ENCODE measurements at places on chromosomes 13 and 19. TPM values are rescaled to one million over a fixed set of nuclear protein-coding genes. Genes with fewer than 3 reads are reported as not detected.

The ICAM1 gene
- 20.5 TPM for total RNA-seq

The SYNGR4 gene
- not detected for total RNA-seq

The ZNF845 gene
- total RNA-seq, result 4.6 TPM

The ZNF540 gene
- 0.75 TPM for total RNA-seq

The LGALS4 gene
- total RNA-seq, result not detected

The FAAP24 gene
- 5.5 TPM for total RNA-seq

The SPART gene
- 74.1 TPM for total RNA-seq

The TEX101 gene
- total RNA-seq, result not detected

DNA sequence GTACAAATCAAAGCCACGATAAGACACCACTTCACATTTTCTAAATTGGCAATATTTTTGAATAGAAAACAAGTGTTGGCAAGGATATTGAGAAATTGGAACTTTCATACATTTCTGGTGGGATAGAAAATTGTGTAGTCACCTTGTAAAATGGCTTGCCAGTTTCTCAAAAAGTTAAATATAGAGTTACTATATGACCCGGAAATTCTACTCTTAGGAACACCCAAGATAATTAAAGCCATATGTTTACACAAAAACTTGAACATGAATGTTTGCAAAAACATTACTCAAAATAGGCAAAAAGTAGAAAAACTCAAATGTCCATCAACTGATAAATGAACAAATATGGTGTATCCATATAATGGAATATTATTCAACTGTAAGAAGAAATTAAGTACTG is 552.5 kb downstream of the TBC1D4 start:
- no peak overlapping the region for H3K4me3 ChIP-seq
- no peak overlapping the region for H3K27ac ChIP-seq
- DNase-seq, result no peak
- no peaks in the 10 kb centered on the region for H3K27me3 ChIP-seq
- peaks cover 5% of the 10 kb centered on the region for H3K4me1 ChIP-seq

GRCh38 chr19:3270902-3271301 is 46.4 kb downstream of the CELF5 start:
- H3K27me3 ChIP-seq, result peaks cover 24% of the 10 kb centered on the region
- H3K4me1 ChIP-seq, result no peaks in the 10 kb centered on the region
- H3K27ac ChIP-seq, result no peak overlapping the region
- H3K36me3 ChIP-seq, result no peaks in the 10 kb centered on the region
- DNase-seq, result no peak
- no peak overlapping the region for H3K4me3 ChIP-seq

- peak; percentile 70 for DNase-seq
- H3K4me3 ChIP-seq, result peak overlapping the region; percentile 38
- H3K27me3 ChIP-seq, result no peaks in the 10 kb centered on the region
- H3K27ac ChIP-seq, result peak overlapping the region; percentile 98
- peaks cover 19% of the 10 kb centered on the region for H3K4me1 ChIP-seq
- H3K36me3 ChIP-seq, result peaks cover 2% of the 10 kb centered on the region
Observed at GRCh38 chr13:113207890-113208420, 514 bp downstream of the PCID2 start.

GRCh38 chr13:27406178-27406939 is 18.1 kb upstream of the GTF3A start:
- no peak overlapping the region for H3K4me3 ChIP-seq
- no peaks in the 10 kb centered on the region for H3K36me3 ChIP-seq
- DNase-seq, result peak; percentile 47
- no peak overlapping the region for H3K27ac ChIP-seq

- DNase-seq, result peak; percentile 96
- H3K27me3 ChIP-seq, result no peaks in the 10 kb centered on the region
- peak overlapping the region; percentile 79 for H3K27ac ChIP-seq
- H3K4me1 ChIP-seq, result peaks cover 95% of the 10 kb centered on the region
- no peak overlapping the region for H3K4me3 ChIP-seq
Observed at GRCh38 chr13:97241761-97242160, 19.6 kb downstream of the MBNL2 start.

- H3K27me3 ChIP-seq, result no peaks in the 10 kb centered on the region
- peak overlapping the region; percentile 61 for H3K27ac ChIP-seq
- H3K4me1 ChIP-seq, result peaks cover 25% of the 10 kb centered on the region
- no peaks in the 10 kb centered on the region for H3K36me3 ChIP-seq
Observed at GRCh38 chr19:47226426-47227351, 4.3 kb downstream of the BBC3 start.

GRCh38 chr13:37383046-37383445 is 215.5 kb downstream of the POSTN start:
- peaks cover 2% of the 10 kb centered on the region for H3K27me3 ChIP-seq
- DNase-seq, result no peak
- H3K4me3 ChIP-seq, result no peak overlapping the region

GRCh38 chr19:2166741-2167738 is 3.3 kb downstream of the DOT1L start:
- H3K27ac ChIP-seq, result peak overlapping the region; percentile 85
- no peaks in the 10 kb centered on the region for H3K36me3 ChIP-seq
- DNase-seq, result peak; percentile 82
- H3K4me3 ChIP-seq, result no peak overlapping the region

GRCh38 chr13:61162636-61163035 is 253.0 kb downstream of the PCDH20 start:
- no peaks in the 10 kb centered on the region for H3K27me3 ChIP-seq
- no peak for DNase-seq
- H3K4me1 ChIP-seq, result no peaks in the 10 kb centered on the region
- H3K4me3 ChIP-seq, result no peak overlapping the region
- no peak overlapping the region for H3K27ac ChIP-seq

GRCh38 chr13:90934741-90935140 is 412.7 kb upstream of the MIR17HG start:
- H3K36me3 ChIP-seq, result no peaks in the 10 kb centered on the region
- H3K4me3 ChIP-seq, result no peak overlapping the region
- H3K27ac ChIP-seq, result no peak overlapping the region
- H3K4me1 ChIP-seq, result no peaks in the 10 kb centered on the region
- DNase-seq, result no peak

- no peak overlapping the region for H3K4me3 ChIP-seq
- H3K36me3 ChIP-seq, result no peaks in the 10 kb centered on the region
- H3K27me3 ChIP-seq, result no peaks in the 10 kb centered on the region
- H3K4me1 ChIP-seq, result no peaks in the 10 kb centered on the region
- no peak overlapping the region for H3K27ac ChIP-seq
Observed at GRCh38 chr13:98293570-98294142, 116.6 kb upstream of the RNF113B start.

DNA sequence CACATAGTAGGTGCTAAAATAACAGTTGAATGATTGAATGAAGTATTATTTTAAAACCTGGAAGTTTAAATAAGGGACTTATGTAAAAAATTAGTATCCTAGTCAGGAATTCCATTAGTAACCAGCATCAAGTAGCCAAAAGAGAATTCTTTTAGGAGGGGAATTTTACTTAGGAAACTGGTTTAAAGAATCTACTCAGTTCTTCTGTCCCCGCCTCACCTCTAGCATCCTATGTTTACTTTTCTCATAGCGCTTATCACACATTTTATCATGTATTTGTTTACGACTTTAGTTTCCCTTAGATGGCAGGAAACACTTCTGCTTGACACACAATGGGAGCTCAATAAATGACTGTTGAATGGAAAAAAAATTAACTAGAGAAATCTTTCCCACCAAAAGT is 229.0 kb downstream of the KLF5 start:
- no peak for DNase-seq
- H3K4me1 ChIP-seq, result no peaks in the 10 kb centered on the region
- no peak overlapping the region for H3K27ac ChIP-seq
- no peak overlapping the region for H3K4me3 ChIP-seq
- no peaks in the 10 kb centered on the region for H3K27me3 ChIP-seq

- H3K4me1 ChIP-seq, result no peaks in the 10 kb centered on the region
- H3K4me3 ChIP-seq, result no peak overlapping the region
- H3K36me3 ChIP-seq, result no peaks in the 10 kb centered on the region
- no peak overlapping the region for H3K27ac ChIP-seq
- H3K27me3 ChIP-seq, result peaks cover 7% of the 10 kb centered on the region
Observed at GRCh38 chr13:97403893-97404750, 29.8 kb upstream of the RAP2A start.

DNA sequence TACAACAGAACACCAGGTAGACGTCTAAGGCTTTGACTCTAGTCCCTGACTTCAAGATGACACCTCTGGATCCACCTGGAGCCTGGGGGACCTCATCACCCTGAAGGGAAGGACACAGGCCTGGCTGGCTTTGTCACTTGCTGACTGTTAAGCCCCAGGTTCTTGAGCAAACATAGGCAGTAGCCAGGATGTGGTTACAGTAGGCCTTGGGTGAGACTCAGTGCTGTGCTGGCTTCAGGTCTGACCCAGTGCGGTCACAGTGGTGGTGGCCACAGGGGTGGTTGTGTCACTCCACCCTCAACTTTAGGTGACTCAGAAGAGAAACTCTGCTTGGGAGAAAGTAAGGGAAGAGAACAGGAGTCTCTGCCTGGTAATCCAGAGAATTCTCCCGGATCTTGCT is 497.8 kb downstream of the UQCRFS1 start:
- H3K27ac ChIP-seq, result no peak overlapping the region
- no peak overlapping the region for H3K4me3 ChIP-seq
- H3K36me3 ChIP-seq, result no peaks in the 10 kb centered on the region
- no peaks in the 10 kb centered on the region for H3K4me1 ChIP-seq

DNA sequence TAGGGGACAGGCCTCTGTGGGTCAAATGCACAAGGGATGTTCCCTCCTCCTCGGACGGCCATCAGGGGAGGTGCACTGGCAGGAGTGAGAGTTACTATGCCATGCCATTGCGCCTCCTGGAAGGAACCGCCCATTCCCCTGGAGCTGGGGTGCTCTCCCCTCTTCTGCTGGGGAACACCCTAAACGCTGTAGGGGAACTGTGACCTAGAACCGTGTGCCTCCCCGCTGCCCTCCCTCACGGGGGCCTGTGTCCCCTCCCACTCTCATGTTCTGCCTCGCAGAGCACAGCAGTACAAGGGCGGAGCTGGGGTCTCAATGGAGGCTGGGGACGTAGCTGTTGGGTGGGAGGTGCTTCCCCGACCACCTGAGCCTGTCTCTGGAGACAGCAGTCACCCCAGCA is 17.2 kb upstream of the CRTC1 start:
- no peak overlapping the region for H3K27ac ChIP-seq
- DNase-seq, result no peak
- H3K4me1 ChIP-seq, result no peaks in the 10 kb centered on the region
- no peak overlapping the region for H3K4me3 ChIP-seq
- H3K36me3 ChIP-seq, result peaks cover 9% of the 10 kb centered on the region

DNA sequence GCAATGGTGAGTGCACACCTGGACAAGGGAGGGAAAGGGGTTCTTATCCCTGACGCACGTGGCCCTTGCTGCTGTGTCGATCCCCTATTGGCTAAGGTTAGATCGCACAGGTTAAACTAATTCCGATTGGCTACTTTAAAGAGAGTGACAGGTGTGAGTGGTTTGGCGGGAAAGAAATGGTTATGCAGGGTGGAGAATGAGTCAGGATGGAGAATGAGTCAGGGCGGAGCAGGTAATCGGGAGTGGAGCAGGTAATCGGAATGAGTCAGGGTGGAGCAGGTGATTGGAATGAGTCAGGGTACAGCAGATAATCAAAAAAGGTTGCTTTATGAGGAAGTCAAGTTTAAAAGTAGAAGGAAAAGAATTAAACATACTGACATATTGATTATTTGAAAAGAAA is 24.4 kb upstream of the SIAH3 start:
- DNase-seq, result no peak
- no peak overlapping the region for H3K27ac ChIP-seq
- peaks cover 8% of the 10 kb centered on the region for H3K27me3 ChIP-seq
- H3K36me3 ChIP-seq, result no peaks in the 10 kb centered on the region
- H3K4me1 ChIP-seq, result peaks cover 8% of the 10 kb centered on the region

DNA sequence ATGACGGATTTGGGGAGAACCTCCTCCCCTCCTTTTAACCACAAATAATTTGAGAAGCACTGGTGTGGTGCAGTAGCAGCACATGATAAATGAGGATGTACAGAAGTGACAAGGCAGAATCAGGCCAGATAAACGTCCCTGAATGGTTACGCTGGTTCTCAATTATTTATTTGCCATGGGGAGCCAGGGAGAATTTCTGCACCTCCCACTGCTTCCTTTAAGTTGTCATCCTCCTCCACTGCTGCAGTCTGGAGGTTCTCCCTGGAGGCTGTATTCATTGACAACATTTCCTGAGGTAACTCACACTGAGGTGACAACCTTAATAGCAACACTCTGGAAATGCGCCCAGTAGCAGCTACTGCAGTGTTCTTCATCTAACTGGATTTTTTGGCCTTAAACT is 308.9 kb upstream of the SLITRK1 start:
- H3K4me1 ChIP-seq, result no peaks in the 10 kb centered on the region
- no peak overlapping the region for H3K4me3 ChIP-seq
- H3K27ac ChIP-seq, result no peak overlapping the region

- peaks cover 9% of the 10 kb centered on the region for H3K4me1 ChIP-seq
- no peaks in the 10 kb centered on the region for H3K27me3 ChIP-seq
- H3K36me3 ChIP-seq, result no peaks in the 10 kb centered on the region
- H3K4me3 ChIP-seq, result no peak within 1 kb of the TSS
- peak; percentile 15 for DNase-seq
Observed at GRCh38 chr13:99258210-99258860, at the start of gene GPR18. Gene GPR18, minus strand, starts transcription at chr13:99258379. Its CDS starts 2,507 bp downstream, at chr13:99255872.

DNA sequence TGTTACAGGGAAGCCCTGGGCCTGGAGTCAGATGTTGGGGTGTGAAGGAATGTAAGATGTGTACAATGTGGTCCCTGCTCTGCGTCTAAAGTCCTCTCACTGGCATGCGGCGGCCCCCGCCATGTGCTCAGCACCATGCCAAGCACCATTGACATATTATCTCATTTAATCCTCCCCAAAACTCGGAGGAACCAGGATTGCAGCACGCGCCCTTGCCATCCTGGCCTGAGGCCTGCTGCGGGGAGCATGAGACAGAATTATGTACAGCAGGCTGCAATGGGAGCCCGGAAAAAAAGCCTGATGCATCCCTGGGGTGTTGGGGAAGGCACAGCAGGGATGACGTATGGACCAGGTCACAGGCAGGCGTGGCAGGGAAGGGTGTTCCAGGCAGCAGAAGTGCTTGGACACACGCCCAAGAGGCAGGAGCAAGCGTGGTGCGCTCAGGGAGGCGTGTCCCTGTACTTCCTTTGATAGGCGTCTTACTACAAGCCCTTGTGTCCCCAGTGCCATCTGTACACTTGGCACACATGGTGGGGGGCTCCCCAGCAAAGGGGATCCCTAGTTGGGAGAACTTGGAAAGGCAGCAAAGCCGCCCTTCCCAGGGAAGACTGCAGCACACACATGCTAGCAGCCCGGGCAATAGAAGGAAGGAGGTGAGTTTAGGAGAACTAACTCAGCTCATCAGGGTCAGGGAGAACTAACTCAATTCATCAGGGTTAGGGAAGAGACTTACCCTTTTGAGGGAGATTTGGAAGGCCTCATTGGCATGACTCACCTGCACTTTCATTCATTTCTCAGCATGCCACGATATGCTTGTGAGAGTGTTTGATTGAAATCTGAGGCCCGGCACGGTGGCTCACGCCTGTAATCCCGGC is 3.4 kb downstream of the EVI5L start:
- H3K27ac ChIP-seq, result no peak overlapping the region
- DNase-seq, result no peak
- H3K27me3 ChIP-seq, result no peaks in the 10 kb centered on the region
- no peaks in the 10 kb centered on the region for H3K36me3 ChIP-seq
- H3K4me3 ChIP-seq, result no peak overlapping the region

Measured in endothelial cell of umbilical vein (primary cell).